ENCODE measurements at places on chromosomes 4 and X. TPM values are rescaled to one million over a fixed set of nuclear protein-coding genes. Genes with fewer than 3 reads are reported as not detected.

DNA sequence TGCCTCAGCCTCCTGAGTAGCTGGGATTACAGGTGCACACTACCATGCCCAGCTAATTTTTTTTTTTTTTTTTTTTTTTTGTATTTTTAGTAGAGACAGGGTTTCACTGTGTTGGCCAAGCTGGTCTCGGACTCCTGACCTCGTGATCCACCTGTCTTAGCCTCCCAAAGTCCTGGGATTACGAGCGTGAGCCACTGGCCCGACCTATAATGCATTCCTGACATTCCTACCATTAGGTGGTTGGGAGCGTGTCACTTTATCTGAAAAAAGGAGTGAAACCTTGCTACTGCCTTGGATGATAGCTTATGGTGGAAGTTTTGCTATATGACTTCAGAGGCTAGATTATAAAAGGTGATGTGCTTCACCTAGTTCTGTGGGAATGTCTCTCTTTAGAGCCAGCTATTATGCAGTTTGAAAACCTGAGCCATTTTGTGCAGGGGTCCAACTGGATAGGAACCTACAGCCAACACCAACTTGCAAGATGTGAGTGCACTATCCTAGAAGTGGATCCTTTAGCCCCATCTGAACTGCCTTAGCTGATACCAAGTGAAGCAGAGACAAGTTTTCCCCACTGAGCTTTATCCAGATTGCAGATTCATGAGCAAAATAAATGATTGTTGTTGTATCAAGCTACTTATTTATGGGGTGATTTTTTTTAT, 29.8 kb upstream of the EMCN start:
- peak; percentile 4 for DNase-seq

GRCh38 chrX:53294024-53294648, 12.8 kb upstream of the IQSEC2 start:
- DNase-seq = peak; percentile 55

GRCh38 chr4:114606245-114606644, 7.6 kb downstream of the UGT8 start:
- DNase-seq = peak; percentile 27

DNA sequence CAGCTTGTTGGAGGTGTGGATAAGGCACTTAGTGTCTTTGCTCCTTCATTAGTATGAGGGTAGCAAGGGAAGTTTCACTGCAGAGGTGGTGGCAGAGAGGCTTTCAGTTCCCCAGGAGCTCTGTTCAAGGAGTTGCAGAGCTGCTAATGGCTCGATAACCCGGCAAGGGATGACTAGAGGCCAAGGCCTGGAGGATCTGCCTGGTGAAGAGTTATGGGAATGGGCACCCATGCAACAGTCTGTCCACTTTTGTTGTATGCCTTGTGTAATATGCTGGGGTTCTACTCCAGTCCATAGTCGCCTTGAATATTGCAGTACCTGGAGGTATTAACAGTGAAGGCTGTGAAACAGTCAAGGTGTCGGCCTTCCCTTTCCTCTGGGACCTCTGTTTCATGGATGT, 67.8 kb upstream of the NBDY start:
- DNase-seq = no peak

TLR1 gene
- not detected for total RNA-seq

ASB12 gene
- total RNA-seq = 0.78 TPM

CXCL8 gene
- not detected for total RNA-seq

GPR50 gene
- total RNA-seq = 0.55 TPM

ARMCX4 gene
- 2.1 TPM for total RNA-seq

TMEM35A gene
- 1.4 TPM for total RNA-seq

All from H7 (cell line).